Activated CD4-positive, alpha-beta T cell treated with anti-CD3 and anti-CD28 coated beads for 4 hours (primary cell): ENCODE measurements at places on chromosomes 13 and 19.
A peak's percentile ranks its signal among the peaks of the same experiment; 100 is the strongest.

DNA sequence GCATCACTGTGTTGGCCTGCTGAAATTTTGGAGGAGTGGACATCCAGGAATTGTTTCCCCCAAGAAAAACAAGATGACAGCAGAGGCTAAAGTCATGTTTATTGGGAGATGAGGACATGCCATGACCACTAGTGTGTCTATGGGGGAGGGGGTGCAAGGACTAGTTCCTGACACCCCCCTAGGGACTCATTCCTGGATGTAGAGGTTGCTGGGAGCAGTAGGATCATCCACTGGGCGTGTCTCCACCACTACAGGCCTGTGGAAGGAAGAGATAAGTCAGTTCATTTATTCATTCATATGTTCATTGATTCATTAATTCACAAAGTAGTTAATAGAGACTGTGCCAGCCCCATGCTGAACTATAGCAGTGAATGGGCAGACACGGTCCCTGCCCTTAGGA, 30.2 kb downstream of the MAP4K1 start:
- DNase-seq = no peak

GRCh38 chr19:9835507-9835949, 410 bp downstream of the PIN1 start:
- DNase-seq = no peak

DNA sequence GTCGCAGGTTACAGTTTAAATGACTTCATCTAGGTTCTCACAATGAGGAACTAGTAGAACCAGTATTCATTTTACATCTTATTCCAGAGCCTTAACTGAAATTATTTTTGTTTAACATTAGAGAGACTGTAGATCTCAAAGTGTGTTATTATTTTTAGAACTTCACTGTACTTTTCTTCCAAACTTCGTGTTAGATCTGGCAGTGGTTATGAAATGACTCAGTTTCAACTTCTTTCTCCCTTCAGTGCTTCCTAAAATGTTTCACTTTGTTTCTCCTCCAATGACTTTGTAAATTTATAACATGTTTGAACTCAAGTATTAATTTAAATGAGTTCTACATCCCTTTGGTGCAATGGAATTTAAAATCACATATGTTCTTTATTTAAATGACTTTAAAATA, 139.3 kb downstream of the PCDH9 start:
- no peak for DNase-seq

DNA sequence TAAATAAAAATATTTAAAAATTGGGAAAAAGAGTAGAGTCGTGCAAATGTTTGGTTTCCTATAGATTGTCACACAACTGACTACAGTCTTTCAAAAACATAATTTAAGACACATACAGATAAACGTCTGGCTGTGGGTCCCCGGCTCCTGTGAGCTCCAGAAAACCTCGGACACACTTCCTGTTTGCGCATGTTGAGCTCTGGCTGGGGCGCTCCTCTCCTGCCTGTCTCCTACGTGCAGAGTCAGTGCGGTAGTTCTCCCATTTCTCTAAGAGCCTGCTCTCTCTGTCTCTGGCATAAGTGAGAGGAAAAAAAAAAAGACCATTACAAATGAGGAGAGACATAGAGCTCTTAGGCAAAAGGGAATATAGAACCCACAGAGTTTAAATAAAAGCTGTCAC, 128.2 kb upstream of the OBI1 start:
- no peak for DNase-seq

GRCh38 chr19:751501-752341, 809 bp downstream of the MISP start:
- DNase-seq = no peak

- DNase-seq = no peak
Observed at GRCh38 chr19:42658076-42658475, 63.4 kb upstream of the CEACAM8 start.

GRCh38 chr19:54319892-54320670, 7.1 kb upstream of the LILRA5 start:
- no peak for DNase-seq

DNA sequence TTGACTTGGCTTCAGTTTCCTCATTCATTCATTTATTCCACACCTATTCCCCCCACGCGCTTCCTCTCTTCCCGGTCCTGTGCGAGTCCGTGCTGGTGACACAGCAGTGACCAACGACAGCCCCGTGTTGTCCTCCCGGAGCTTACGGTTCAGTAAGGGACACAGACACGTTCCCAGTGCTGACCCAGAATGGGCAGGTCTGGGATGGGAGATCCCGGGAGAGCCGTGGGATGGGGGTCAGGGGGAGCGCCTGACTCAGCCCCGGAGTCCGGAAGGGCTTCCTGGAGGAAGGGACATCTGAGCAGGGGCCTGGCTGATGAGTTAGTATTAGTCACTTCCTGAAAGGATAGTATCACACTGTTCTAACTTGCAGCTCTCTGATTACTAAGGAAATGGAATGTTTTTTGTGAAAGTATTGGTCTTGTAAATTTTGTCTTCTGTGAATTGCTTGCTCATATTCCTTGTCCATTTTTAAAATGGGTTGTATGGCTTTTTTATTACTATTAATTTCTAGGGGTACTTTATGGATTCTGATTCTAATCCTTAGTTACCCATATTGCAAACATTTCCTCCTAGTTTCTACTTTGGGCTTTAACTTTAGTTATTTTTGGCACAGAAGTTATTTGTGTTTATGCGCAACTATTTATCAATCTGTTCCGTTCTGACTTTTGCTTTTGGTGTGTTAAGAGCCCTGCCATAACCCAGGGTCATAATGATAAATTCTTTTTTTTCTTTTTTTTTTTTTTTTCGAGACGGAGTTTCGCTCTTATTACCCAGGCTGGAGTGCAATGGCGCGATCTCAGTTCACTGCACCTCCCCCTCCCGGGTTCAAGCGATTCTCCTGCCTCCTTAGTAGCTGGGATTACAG, 708 bp upstream of the ERCC1 start:
- no peak for DNase-seq

- no peak for DNase-seq
Observed at GRCh38 chr19:11418549-11419506, at the start of gene RGL3. Gene RGL3 (minus strand): TSS chr19:11419314. CDS start chr19:11419278, 36 bp downstream.

DNA sequence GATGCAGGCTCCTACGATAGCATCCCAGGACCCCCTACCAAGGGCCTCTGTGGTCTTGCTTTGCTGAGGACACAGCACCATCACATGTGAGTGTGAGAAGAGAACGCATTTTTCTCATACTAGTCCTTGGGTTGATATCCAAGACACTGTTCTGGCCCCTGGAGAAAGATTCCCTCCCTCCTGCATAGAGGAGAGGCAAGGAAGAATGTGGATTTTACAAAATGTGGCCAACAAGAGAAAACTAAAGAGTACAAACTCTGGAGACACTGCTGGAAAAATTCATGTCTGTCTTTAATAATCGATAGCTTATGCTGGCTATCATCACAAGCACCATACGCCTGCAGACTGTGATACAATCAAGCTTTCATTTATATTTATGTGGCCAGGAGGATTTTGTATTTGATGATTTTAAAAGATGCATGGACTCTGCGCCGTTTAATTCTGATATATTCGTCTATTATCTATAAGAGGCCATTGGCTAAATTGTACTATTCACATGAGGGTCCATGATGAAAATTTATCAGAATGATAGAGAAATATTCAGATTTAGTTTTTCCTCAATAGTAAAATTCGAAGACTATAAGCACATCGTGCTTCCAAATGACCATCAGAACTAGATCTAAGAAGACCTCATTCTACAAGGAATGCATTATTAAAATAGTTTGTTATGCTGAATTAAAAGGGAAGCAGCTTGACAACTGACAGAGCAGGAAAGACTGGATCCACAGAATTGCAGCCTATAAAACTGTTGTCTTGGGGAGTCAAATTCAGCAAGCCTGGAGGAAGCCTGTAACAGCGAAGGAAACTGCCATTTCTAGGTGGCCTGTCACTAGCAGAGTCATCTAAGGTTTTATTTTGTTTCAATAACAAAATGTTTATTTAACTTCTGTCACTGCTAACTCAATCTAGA, 578.7 kb downstream of the DIAPH3 start:
- DNase-seq = no peak

DNA sequence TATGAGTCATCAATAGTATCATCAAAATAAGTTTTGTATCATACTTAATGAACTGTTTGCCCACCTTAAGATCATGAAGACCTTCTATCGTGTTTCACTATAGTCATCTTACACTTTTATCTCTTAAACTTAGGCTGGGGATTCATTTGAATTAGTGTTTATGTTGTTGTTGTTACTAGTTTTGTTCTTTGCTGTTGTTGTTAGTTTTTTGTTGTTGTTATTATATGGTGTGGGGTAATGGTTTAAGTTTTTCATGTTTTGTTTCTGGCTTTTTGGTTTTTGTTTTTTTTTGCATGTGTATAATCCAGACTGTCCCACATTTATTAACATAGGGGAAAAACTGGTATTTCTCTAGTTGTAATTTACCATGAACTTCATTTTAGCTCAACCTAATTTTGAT, 965.1 kb upstream of the MIR17HG start:
- no peak for DNase-seq

- peak; percentile 39 for DNase-seq
Observed at GRCh38 chr13:112968380-112968909, 569 bp upstream of the MCF2L start.

DNA sequence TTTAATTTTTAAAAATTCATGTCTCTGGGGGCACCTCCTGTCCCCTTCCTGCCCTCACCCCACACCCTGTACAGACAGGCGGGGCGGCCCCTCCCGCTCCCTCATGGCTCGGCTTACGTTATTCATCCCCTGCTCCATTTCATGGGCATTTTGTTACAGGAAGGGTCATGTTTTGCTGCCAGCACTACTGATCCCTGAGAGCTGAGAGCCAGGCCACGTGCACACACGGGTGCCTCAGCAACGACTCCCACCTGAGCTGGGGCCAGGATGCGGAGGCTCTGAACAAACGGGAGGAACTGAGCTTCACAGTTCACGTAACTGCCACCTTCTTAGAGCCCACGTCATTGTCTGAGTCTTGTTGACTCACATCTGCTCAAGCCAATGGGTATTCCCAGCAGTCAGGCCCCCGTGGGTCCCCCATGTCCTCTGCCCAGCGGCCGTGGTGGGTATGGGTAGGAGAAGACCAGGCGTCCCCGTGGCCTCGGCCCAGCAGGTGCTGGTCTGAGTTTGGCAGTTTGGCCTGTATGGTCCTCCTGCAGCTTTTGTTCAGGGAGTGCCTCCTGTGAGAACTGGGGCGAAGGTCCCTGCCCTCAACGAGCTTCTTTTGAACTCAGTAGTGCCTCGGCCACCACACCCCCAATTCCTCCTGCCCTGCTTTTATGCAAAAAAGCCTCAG, 16.4 kb upstream of the TMEM255B start:
- DNase-seq = no peak

GRCh38 chr13:106530171-106530851, 5.2 kb downstream of the EFNB2 start:
- no peak for DNase-seq

- no peak for DNase-seq
Observed at GRCh38 chr19:35171730-35172129, 17.2 kb downstream of the FXYD5 start.

DNA sequence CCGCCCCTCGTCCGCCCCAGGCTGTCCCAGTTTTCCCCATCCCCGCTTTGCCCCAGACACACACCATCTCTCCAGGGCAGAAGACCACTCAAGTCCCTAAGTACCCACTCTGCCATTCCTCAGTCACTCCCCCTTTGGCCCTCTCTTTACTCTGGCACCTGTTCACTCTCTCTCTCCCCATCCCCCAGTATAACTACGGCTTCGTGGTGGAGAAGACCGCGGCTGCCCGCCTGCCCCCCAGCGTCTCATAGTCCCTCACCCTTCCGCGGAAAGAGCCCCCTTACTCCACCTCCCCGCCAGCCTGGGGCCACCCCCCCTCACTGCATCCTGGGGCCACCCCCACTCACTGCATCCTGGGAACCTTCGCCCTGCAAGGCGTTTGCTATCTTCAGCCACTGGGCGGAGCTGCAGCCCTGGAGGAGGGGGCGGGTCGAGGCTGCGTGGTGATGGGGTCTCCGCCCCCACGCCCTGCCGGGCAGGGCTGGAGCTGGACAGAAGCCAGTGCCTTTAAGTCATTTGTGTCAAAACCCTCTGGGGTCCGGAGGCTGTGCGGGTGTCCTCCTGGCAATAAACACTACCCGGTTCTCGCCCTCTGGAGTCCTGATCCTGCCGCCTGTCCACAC, 5.0 kb downstream of the MVB12A start:
- no peak for DNase-seq

GRCh38 chr19:13493516-13494310, 12.6 kb downstream of the CACNA1A start:
- no peak for DNase-seq

GRCh38 chr19:7562646-7563393, 27.3 kb downstream of the PNPLA6 start:
- no peak for DNase-seq

DNA sequence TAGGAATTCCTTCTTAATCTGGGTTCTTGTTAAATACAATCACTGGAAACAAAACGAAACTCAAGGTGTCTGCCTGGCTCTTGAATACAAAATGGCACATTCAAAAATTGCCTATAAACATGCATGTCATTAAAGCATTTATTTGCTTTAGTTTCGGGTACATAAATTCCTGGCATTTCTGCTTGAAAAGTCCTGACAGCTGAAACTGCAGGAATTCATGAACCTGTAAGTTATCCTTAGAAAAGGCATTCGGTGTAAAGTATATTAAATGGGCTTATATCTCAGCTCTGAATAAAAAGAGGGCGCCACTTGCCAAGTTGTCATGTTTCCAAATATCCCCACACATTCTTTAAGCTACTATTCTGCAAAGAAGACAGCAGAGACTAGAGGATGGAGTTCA, 32.9 kb downstream of the RXFP2 start:
- no peak for DNase-seq

- no peak for DNase-seq
Observed at GRCh38 chr13:37690361-37690760, 91.8 kb upstream of the POSTN start.

DNA sequence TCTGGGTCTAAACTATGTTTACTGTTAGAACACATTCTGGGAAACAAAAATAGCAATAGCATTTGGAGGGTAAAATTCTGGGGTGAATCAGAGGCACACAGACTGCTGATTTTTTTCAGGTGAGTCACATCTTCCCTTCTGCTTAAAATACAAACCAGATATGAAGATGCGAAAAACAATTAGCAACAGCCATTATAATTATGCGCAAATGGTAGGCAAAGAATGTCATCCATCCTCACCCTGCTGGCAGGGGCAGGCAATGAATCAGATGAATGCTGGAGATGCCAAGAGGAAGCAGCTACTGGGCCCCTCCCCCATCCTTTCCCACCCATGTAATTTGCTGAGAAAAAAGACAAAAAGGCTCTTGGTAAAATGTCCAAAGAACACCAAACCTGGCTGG, 282.9 kb downstream of the KLF5 start:
- no peak for DNase-seq
